Endothelial cell of umbilical vein (primary cell): ENCODE measurements at places on chromosomes 4 and X. TPM values are rescaled to one million over a fixed set of nuclear protein-coding genes. Genes with fewer than 3 reads are reported as not detected.

HTR2C gene
- not detected in 2 replicates for total RNA-seq

UTP14A gene
- 23.5 and 27.7 TPM in 2 replicates for total RNA-seq

MSX1 gene
- 4.1 and 5.0 TPM in 2 replicates for total RNA-seq

MTNR1A gene
- total RNA-seq = not detected in 2 replicates

F8A3 gene
- 9.7 TPM in 1 of 2 replicates, not detected in the other for total RNA-seq

JCHAIN gene
- total RNA-seq = not detected in 2 replicates

- no peak for DNase-seq
Observed at GRCh38 chrX:20498851-20499635, 232.3 kb upstream of the RPS6KA3 start.

DNA sequence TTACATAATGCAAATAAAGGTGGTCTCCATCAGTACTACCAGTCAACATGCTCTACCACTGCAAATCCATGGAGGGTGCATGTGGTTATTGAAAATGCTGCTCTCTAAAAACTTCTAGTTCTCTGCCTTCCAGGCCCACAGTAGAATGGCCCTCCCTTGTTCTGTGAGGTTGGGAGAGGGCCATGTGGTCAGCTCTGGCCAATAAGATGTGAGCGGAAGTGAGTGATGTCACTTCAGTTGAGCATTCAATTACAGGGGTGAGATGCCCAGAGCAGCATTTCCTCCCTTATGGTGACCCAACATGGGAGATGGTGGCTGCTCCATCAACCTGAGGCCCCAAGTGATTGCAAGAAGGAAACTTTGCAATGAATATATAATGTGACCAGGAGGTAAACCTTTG lies 148.8 kb downstream of the CPEB2 start:
- DNase-seq = no peak

- DNase-seq = peak; percentile 55
Observed at GRCh38 chrX:108439961-108440696, 491 bp downstream of the COL4A5 start.

- peak; percentile 72 for DNase-seq
Observed at GRCh38 chr4:138562544-138562991, 320.4 kb upstream of the SLC7A11 start.

DNA sequence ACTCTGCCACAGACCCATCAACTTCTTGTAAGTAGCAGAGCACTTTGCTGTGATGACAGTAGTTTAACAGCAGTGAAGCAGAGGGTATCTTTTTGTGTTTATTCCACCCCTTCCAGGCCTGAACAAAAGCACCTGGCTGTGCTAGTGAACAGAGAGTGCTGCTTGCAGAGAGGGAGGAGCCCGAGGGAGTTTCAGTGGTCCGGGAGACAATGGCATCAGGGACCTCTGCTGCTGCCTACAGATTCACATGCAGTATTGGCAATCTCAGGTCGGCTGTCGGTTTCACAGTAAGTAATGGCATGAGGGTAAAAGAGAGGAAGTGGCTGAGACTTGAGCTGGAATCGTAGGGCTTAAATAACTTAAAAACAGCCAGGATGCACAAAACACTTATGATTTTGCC lies 755.8 kb downstream of the RPA4 start:
- DNase-seq = no peak

GRCh38 chrX:148537556-148538182 lies 37.3 kb downstream of the AFF2 start:
- no peak for DNase-seq

- DNase-seq = no peak
Observed at GRCh38 chr4:175330236-175330635, 412.1 kb downstream of the ADAM29 start.
